Right renal pelvis (tissue), 4 donors: ENCODE measurements at places on chromosomes 16 and 17.

- DNase-seq = no peak
Observed at GRCh38 chr16:20074099-20074991, 655 bp upstream of the GPR139 start.

GRCh38 chr17:65485388-65486299 is 75.8 kb downstream of the AXIN2 start:
- no peak for DNase-seq

DNA sequence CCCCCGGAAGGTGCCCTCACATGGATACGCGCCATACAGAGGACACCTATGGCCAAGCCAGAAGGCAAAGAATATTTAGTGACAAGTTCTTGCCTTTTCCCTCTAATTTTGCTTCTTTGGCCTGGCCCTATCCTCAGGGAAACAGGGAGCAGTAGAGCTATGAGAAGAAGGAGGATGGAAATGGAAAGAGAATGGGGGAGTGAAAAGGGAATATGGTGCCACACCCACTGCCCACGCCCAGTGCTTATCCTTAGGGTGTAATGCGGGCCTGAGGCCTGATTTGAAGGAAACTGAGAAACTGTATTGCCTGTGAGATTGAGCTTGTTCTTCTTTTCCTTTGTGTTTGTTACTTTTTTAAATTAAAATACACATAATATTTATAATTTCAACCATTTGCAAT is 255.1 kb downstream of the HS3ST3A1 start:
- DNase-seq = no peak

- DNase-seq = no peak
Observed at GRCh38 chr16:7714775-7715174, 382.1 kb downstream of the RBFOX1 start.

DNA sequence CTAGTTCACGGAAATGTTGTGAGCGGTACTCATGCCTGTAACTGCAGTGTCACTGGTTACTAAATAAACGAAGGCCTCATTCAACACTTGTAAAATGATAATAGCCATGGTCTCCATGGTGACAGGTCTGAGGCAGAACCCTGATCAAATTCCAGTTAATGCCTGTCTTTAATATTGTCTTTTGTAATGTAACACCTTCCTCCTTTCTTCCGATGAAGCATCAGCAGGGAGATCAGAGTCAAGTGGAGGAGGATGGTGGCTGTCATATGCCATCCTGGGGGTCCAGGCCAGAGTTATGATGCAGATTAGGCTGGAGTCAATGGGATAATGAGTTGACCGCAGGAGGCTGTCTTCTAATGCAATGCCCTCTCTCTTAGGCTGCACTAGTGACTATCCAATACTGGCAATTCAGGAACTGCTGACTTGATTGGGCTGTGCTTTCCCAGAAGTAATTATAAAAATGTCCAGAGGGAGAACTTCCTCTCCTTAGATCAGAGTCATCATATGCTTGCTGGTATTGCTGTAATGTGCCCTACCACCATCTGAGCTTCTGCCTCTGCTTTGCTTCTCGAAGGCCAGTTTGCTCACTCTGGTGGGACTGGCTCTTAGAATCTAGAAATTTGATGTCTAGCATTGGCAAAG is 419.1 kb downstream of the CA10 start:
- no peak for DNase-seq

DNA sequence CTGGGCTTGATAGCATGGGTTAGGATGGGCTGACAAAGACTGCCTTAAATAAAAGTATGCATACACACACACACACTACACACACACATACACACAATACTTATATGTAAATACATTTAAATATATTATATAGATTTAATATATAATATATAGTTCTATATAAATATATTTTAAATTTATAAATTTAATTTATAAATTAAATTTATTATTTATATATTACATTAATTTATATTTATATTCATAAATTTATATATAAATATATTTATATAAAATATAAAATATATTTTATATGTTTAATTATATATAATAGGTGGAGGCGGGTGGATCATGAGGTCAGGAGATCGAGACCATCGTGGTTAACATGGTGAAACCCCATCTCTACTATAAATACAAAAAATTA is 83.2 kb downstream of the CDH13 start:
- no peak for DNase-seq

DNA sequence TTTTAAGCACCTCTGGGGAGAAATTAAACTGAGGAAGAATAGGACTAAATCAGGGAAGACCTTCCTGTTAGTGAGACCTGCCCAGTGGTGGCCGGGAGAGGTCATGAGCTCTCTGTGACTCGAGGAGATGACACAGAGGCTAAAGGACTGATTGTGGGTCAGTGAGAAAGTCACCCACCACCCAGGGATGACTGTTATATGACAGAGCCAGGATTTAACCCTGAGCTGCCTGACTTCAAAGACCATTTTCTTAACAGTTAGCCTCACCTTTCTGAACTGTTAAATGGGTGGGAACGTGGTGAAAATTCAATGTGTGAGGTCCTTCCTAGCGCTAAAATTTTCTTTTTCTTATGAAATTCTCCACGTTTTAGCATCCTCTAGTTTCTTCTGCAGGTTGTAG is 72.5 kb downstream of the WSB1 start:
- no peak for DNase-seq

DNA sequence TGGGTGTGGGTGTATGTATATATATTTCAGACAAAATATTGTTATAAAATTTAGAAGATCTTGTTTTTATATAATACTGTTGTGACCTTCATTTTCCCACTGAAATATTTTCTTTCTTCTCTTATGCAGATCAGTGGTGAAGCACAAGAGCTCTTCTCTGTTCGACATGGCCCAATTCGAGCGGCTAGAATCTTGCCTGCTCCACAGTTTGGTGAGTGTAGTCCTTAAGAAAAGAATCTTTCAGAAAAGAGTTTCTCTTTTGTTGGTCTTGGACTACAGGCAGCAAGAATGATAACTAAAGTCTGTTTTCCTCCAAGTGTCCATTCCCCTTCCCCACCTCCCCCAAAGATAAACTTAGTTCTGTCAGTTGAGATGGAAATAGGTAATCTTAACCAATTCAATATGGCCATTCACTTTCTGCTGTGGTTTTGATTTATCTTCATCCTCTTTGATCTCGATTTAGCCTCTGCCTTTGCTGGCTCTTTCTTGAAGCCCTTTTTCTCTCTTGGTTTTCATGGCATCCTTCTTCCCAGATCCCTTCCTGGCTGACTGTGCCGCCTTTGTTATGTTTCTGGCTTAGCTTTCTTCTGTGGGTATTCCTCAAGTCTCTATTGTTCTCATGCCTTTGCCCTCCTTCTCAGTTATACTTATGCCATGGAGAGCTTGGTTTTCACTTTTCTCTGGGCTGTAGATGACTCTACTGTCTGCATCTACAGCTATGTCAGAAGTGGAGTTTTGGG is 69.6 kb downstream of the BCAS3 start:
- no peak for DNase-seq

DNA sequence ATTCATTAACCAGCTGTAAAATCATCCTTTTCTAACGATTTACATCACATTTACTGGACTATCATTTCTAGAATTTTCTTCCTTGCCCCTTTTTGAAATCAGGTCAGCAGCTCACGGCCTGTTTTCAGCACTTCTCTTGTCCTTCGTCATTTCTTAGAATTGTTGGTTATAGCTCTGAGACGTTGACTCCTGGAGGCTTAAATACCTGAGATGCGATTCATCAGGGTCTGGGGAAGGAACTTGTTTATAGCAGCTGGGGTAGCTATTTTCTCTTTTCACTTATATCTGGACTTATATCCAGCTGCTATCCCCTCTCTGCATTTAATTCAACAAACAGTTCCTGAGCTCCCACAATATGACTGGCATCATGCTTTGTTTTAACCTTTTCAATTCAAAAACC is 338.7 kb upstream of the TNRC6C start:
- DNase-seq = no peak

DNA sequence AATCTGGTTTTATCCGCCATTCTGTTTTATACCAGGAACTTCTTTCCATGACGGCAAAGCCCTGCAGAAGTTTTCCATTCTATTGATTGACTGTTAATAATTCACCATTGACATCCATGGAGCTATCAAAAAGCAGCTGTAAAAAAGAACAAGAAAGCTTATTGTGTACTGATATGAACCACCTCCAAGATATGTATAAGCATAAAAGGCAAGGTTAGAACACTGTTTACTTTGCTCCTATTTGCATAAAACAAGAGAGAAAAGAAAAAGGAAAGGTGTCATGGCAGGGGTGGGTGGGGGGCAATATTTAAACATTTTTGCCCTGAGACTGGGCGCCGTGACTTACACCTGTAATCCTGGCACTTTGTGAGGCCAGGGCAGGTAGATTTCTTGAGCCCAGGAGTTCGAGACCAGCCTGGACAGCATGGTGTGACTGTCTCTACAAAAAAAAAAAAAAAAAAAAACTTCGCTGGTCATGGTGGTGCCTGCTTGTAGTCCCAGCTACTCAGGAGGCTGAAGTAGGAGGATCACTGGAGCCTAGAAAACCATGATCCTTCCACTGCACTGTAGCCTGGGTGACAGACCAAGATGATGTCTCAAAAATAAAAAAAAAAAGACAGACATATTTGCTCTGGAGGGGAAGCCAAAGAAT is 52.5 kb downstream of the TMEM114 start:
- no peak for DNase-seq

DNA sequence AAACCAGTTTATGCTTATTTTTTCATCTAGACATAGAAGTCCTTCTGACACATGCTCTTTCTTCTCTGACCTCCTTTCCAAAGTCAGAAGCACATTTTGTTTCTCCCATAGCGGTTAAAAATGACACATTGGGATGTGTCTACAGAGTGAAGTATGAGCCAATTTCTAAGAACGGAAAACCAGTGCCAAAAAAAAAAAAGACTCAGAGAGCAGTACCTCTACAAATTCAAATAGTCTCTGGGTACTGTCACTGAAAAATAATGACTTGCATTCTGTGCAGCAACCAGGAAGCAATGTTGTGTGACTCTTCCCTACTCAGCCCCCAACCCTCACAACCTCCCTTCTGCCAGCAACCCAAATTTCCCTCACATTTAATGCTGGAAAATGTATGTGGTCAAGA is 145.5 kb upstream of the PMFBP1 start:
- no peak for DNase-seq

- DNase-seq = no peak
Observed at GRCh38 chr16:89722392-89723278, 1.3 kb downstream of the ZNF276 start.

DNA sequence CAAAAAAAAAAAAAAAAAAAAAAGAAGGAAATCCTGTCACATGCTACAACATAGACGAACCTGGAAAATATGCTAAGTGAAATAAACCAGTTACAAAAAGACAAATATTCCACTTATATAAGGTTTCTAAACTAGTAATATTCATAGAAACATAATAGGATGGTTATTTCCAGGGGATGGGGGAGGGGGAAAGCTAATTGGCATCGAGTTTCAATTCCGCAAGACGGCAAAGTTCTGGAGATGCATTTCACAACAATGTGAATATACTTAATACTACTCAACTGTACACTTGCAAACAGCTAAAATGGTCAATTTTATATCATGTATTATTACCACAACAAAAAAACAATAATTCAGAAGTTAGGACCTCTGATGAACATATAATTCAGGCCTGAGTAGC is 37.9 kb upstream of the ABCA9 start:
- DNase-seq = no peak

DNA sequence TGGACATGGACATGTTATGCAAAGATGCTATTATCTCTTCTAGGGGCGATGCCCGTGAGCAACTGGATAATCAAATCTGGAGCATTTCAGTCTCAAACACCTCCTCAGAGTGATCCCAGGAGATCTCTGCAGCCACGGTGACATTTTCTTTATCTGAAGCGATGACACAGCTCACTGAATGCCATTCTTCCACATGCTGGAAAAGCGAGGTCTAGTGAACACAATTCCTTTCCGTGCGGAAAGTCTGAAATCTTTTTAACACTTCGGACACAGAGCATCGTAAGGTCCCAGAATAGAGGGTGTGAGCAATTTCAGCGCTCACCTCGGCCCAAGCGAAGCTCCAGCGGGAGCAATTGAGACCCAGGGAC is 531 bp upstream of the HASPIN start:
- DNase-seq = no peak

- DNase-seq = no peak
Observed at GRCh38 chr17:41970901-41971331, 4.3 kb downstream of the CNP start.

DNA sequence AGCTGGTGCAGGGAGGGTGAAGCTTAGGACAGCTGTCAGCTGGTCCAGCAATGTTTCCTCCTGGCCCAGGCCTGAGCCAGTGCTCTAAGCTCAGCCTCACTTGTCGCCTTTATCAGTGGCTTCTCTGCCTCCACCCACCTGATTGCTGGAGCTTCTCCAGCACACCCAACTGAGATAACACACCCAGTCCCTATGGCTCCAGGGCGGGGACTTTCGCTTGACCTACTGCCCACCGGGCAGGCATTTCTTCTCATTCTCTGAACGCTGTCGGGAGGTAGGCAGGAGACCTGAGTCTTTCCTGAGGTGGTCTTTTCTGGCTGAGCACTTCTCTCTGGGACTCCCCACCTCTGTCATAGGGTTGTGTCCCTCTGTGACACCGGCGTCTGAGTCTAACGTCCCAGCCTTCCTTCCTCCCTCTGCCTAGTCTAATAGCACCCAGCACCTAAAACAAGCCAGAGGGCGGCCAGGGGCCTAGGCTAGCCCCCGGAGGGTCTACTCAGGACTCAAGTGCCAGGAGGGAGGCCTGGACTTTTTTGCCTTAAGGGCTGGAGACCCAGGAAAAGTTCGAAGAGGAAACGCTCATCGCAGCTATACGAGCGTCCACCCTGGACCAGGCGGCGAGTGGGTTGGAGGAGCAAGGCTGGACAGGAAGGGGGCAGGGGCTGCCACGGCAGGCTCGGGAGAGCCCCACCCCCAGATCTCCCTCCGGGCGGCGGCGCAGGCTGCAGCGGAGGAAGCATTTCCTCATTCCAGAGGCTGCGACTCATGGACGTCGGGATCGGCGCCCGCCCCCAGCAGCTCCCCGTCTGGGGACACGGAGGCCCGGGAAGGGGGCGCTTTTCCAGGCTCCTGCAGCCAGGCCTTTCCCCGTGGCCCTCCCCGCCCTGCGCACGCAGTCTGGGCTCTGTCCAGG is 756 bp downstream of the TAX1BP3 start:
- peak; percentile 72 for DNase-seq

- no peak for DNase-seq
Observed at GRCh38 chr16:56340416-56340815, 84.9 kb downstream of the AMFR start.

- DNase-seq = no peak
Observed at GRCh38 chr17:45291171-45291805, 25.5 kb downstream of the MAP3K14 start.

DNA sequence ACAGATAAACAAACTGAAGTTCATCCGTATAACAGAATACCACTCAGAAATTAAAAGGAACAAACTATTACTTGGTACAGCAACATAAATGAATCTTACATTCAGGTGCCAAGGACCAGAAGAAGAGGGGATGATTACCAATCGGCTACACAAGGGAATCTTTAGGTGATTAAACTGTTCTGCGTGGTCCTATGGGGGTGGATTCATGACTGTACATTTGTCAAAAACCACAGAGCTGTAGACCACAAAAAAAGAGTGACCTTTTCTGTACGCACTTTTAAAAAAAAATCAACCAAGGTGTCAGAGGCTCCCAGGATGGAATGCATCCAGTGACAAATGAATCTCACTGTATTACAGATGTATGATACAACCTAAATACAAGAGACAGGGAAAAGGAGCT is 110.8 kb downstream of the CDYL2 start:
- DNase-seq = no peak
